ENCODE measurements at places on chromosomes 16 and 17.

GRCh38 chr16:71899171-71899570 lies 3.8 kb downstream of the IST1 start:
- no peak for DNase-seq

DNA sequence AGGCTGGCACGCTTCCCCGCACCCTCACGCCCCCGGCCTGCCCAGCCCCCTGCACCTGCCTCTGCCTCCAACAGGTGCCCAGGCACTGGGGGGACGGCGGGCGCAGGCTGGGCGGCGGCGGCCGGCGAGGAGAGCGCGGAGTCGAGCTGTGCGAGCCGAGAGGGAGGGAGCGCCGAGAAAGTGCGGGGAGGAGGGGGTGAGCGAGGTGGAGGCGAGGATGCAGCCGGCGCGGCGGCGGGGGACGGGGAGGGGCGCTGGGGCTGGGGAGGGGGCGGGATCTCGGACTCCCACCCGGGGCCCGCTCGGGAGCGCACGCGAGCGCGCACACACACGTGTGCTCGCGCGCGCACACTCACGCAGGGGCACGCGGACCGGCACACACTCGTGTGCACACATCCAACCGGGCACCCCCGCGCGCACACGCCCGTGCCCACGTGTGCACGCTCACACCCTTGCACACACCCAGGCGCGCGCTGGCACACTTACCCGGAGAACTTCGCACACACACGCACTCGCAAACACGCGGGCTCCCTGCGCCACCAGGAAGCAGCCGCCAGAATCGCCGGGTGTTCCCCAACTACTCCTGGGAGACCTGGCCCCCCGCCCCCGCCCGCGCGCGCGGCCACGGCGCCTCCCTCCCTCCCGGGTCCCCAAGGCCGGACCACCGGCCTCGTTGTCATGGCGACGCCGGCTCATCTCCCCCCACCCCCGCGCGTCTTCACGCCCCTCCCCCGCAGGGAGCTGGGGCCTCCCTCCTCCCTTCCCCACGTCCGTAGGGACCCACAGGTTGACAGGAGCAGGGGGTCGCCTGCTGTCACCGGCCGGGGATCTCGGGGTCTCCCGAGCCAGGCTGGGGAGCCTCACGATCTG lies at the start of gene DOC2A:
DOC2A (minus strand) TSS at position 184 of the 870 bp plus-strand sequence. CDS start 805 bp downstream, outside the sequence.
- no peak for DNase-seq

DNA sequence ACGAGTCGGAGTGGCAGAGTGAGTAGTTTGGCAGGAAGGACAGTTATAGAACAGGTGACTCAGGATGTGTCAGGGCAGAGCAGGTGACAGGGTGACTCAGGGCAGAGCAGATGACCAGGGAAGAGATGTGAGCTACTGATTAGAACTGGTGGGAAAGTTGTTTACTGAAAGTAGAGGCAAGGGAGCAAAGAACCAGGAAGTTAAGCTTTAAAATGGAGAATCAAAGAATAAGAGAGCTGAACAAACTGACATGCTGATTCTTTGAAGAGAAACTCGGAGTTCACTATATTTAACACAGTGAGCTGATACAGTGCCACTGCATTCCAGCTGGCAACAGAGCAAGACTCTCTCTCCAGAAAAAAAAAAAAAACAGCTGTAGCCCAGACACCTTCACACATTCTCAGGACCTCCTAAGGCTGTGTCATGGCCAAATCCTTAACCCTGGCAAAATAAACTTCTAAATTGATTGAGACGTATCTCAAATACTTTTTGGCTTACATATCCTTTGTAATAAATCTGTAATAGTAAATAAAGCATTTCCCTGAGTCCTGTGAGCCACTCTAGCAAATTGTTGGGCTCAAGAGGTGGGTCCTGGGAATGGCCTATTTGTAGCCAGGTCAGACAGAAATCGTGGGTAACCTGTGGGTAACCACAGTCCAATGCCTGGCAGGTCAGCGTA lies 12.3 kb upstream of the UBE2I start:
- no peak for DNase-seq

GRCh38 chr17:30093463-30094147 lies 23.0 kb upstream of the NSRP1 start:
- no peak for DNase-seq
